Smooth muscle cell of the brain vasculature (primary cell): ENCODE measurements at places on chromosomes 6 and 20.

- no peak for DNase-seq
These were observed 27.8 kb upstream of the RNF144B start for GRCh38 chr6:18359237-18359885.

GRCh38 chr20:6006603-6006949, 47.3 kb downstream of the LRRN4 start:
- no peak for DNase-seq

DNA sequence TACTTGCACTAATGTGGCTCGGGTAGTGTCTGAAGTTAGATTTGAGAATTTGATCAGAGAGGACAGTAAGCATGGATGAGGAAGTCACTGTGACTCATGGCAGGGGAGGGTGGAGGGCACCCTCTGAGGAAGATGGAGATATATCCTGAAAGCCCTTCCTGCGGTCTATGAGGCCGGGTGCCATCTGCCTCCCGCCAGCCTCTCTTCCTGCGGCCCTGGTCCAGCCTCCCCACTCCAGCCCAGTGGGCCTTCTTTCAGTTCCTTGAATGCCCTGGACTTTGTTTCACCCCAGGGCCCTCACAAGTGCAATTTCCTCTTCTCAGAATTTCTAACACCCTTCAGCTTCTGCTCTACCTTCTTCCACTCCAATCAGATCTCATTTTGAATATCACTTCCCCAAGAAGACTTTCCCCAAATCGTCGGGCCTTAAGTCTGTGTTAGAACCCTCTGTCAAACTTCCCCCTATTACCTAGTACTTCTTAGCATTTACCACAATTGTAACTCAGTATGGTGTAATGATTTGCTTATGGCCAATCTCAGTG, 20.2 kb upstream of the TNFAIP3 start:
- DNase-seq: no peak

- no peak for DNase-seq
These were observed 32.2 kb downstream of the RREB1 start for GRCh38 chr6:7139835-7140470.

GRCh38 chr20:33183312-33183711, 15.4 kb downstream of the BPIFA2 start:
- no peak for DNase-seq

DNA sequence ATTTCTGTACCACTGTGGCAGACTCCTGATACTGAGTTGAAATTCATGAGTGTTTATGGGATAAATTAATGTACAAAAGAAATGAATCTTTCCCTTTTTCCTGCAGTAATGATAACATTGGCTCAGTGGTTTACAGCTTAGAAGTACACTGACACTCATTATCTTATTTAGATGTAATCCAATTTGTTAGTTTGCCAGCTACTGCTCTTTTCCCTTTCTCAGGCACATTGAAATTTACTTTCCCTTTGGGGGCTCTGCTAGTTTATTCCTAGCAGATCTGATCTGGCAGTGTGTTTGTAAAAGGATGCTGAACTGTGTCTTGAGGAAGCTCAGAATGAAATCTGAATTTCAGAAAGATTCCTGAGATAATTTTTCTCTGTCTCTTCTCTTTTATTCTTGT, 3.0 kb downstream of the CEP250 start:
- no peak for DNase-seq
